ENCODE measurements at places on chromosomes 5 and 9. TPM values are rescaled to one million over a fixed set of nuclear protein-coding genes. Genes with fewer than 3 reads are reported as not detected.

ORM1 gene
- 397 TPM for total RNA-seq

UGT3A2 gene
- 3.5 TPM for total RNA-seq

GHR gene
- 24.3 TPM for total RNA-seq

ANKRD18A gene
- 0.53 TPM for total RNA-seq

TMEM215 gene
- 0.43 TPM for total RNA-seq

FST gene
- total RNA-seq = 15.3 TPM

ANKRD33B gene
- 2.3 TPM for total RNA-seq

IFNB1 gene
- total RNA-seq = not detected

TXNDC8 gene
- total RNA-seq = not detected

SLC34A1 gene
- total RNA-seq = not detected

SELENOP gene
- total RNA-seq = 6,524 TPM

TEX48 gene
- not detected for total RNA-seq

RANBP17 gene
- 17.1 TPM for total RNA-seq

ARHGEF39 gene
- 1.8 TPM for total RNA-seq

SHLD3 gene
- total RNA-seq = 7.3 TPM

ANKRD55 gene
- total RNA-seq = 0.28 TPM

CD180 gene
- 0.12 TPM for total RNA-seq

NR2F1-AS1 gene
- 8.2 TPM for total RNA-seq

KIF4B gene
- not detected for total RNA-seq

PRSS3 gene
- 3.5 TPM for total RNA-seq

ELAVL2 gene
- total RNA-seq = 0.93 TPM

CCL27 gene
- total RNA-seq = not detected

SLC6A19 gene
- 5.2 TPM for total RNA-seq

IFNA13 gene
- total RNA-seq = not detected

ANXA2R gene
- 4.4 TPM for total RNA-seq

SIT1 gene
- not detected for total RNA-seq

ARSK gene
- 15.1 TPM for total RNA-seq

HK3 gene
- total RNA-seq = not detected

BARX1 gene
- 0.50 TPM for total RNA-seq

CATSPER3 gene
- not detected for total RNA-seq

SH3TC2 gene
- 3.8 TPM for total RNA-seq

C9orf85 gene
- total RNA-seq = 20.3 TPM

GABRA1 gene
- total RNA-seq = 0.16 TPM

CDKN2B gene
- total RNA-seq = 8.5 TPM

PRDM9 gene
- 0.56 TPM for total RNA-seq

NR5A1 gene
- total RNA-seq = 0.20 TPM

ADRB2 gene
- total RNA-seq = 0.63 TPM

ADGRD2 gene
- total RNA-seq = not detected

PRDM12 gene
- not detected for total RNA-seq

BSPRY gene
- 6.1 TPM for total RNA-seq

HSPB3 gene
- 1.8 TPM for total RNA-seq

MYMK gene
- not detected for total RNA-seq

PCDHB9 gene
- 1.2 TPM for total RNA-seq

PRRT1B gene
- not detected for total RNA-seq

RNF44 gene
- total RNA-seq = 13.0 TPM

PPP2R2B gene
- total RNA-seq = 4.4 TPM

EQTN gene
- total RNA-seq = 1.1 TPM

RANBP3L gene
- 6.5 TPM for total RNA-seq

Measured in hepatocyte (in vitro differentiated cells).